ENCODE measurements at places on chromosomes 5 and 9. TPM values are rescaled to one million over a fixed set of nuclear protein-coding genes. Genes with fewer than 3 reads are reported as not detected.

SEMA6A gene
- 0.24 TPM for total RNA-seq

EPB41L4B gene
- 1.2 TPM for total RNA-seq

- no peak overlapping the region for H3K27ac ChIP-seq
- H3K4me3 ChIP-seq = no peak overlapping the region
- peaks cover 3% of the 10 kb centered on the region for H3K27me3 ChIP-seq
- H3K36me3 ChIP-seq = no peaks in the 10 kb centered on the region
- no peak for DNase-seq
- peaks cover 2% of the 10 kb centered on the region for H3K4me1 ChIP-seq
Measured at GRCh38 chr5:149448431-149448830, 69.3 kb upstream of the IL17B start.

DNA sequence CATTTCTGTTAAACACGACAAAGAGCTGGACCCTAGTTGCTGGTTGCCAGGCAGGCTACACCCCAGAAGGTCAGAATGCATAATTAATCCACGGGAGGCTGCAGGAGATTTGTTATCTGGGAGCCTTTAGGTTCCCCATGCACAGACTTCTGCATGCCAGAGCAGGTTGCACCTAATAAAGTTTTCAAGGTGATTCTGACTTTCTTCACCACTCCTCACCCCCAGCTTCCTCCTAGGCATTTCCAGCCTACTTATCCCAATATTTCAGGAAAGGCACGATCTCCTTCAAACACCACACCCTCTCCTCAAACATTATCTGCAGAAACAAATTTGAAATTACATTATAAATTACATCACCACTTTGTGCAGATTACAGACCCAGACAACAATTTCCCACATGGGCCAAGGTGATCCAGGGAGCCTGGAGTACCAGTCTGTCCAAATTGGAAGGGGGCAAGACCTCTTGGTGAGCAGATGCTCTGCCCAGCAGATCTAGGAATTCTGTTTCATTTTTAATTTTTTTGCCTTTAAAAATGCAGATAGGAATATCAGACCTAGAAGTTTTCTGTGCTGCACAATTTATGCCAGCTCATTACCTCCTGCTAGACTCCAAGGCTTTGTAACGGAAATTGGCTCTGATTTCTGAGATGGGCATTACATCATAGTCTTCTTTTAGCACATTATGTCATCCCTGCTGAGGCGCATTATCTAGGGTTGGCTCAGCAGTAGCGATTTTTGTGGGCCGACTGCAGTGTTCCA lies 363.4 kb upstream of the SLC30A5 start:
- no peaks in the 10 kb centered on the region for H3K4me1 ChIP-seq
- no peaks in the 10 kb centered on the region for H3K36me3 ChIP-seq
- H3K27me3 ChIP-seq = no peaks in the 10 kb centered on the region
- H3K27ac ChIP-seq = no peak overlapping the region
- H3K4me3 ChIP-seq = no peak overlapping the region

DNA sequence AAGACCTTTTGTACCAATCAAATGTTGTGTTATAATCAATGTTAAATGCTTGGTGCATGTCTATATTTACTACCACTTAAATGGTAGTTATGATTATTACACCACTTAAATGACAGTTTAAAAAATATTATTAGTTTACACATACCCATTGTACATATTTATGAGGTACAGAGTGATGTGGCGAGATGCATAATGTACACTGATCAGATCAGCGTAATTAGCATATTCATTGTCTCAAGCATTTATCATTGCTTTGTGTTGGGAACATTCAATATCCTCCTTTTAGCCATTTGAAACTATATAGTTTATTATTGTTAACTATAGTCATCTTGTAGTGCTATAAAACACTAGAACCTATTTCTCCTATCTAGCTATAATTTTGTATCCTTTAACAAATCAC lies 434.4 kb upstream of the ACTBL2 start:
- no peaks in the 10 kb centered on the region for H3K27me3 ChIP-seq
- no peak for DNase-seq
- H3K27ac ChIP-seq = no peak overlapping the region
- H3K4me1 ChIP-seq = no peaks in the 10 kb centered on the region

DNA sequence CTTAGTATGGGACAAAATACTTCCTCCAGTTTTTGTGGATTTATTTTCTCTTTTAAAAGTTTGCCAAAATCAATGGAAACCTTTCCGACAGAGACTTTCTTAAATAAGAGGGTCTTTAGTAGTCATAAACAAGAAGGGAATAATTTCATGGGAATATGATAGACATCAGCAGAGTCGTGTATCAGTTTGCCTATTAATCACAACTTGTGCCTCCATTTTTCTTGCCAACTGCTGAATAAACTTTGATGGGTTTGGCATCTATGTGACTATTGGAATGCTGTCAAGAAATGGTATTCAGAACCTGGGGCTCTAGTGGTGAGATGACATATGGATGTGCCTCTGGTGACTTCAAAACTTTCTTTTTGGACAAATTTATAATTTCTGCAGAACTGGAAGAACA lies 1668.2 kb downstream of the MAT2B start:
- no peaks in the 10 kb centered on the region for H3K4me1 ChIP-seq
- no peak overlapping the region for H3K27ac ChIP-seq
- DNase-seq = no peak
- no peak overlapping the region for H3K4me3 ChIP-seq
- no peaks in the 10 kb centered on the region for H3K27me3 ChIP-seq
- no peaks in the 10 kb centered on the region for H3K36me3 ChIP-seq

DNA sequence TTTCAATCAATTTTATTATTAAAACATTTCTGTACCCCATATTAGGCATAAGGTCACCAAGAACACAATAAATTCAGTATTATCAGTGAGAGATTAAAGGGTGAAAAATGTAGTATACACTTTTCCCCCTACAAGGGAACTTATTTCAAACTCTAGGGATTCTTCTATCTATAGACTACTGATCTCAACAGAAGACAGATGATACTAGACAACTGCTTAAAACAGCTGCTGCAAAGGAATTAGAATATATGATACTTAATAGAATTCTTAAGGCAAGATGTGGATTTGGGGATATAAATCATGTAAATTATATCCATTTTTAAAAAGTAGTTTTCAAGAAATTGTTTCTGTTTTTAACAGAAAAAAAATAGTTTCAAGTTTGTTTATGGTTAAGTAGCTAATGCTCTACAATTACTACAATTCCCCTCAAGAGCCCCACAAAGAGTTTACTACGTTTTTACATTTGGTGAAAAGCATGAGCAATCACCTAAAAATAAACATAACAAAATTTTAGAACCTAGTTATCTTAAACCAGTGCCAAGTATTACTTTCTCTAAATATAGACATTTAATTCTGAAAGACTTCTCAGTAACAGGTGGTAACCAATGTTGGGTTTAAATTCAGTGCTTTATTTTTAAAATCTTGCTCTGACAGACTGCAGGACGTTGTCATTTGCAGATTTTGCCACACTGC lies 6.0 kb downstream of the KIF24 start:
- H3K4me1 ChIP-seq = peaks cover 14% of the 10 kb centered on the region
- no peak for DNase-seq
- H3K27ac ChIP-seq = no peak overlapping the region
- no peaks in the 10 kb centered on the region for H3K27me3 ChIP-seq

Data from activated CD4-positive, alpha-beta T cell treated with anti-CD3 and anti-CD28 coated beads, Interleukin-2, amount 10 ng/mL, durations not matched to agents 24 days and 14 days (primary cell).